Dorsolateral prefrontal cortex (tissue), 122 donors: ENCODE measurements at places on chromosomes 7 and 10.

DNA sequence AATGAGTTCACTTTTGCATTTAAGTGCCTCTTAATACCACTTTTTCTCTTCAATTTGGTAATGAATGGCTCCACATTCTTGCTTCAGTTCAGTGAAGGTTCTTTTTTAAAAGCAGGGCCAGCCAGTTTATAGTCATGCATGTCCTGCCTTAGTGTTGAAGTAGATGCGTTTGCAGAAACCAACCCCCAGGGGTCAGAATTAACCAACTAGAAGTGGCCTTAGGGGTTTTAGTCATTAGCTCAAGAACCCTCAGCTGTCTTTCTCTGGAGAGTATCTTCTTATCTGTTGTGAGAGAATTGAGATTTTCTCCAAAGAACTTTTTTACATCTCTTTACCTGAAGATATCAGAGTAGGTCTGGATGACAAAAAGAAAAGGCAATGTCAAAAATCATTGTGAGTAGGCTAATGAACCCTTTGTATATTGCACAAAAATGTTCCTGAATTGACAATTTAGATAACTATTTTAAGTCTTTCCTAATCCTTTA lies 82.2 kb downstream of the PIK3CG start:
- no peak for DNase-seq

DNA sequence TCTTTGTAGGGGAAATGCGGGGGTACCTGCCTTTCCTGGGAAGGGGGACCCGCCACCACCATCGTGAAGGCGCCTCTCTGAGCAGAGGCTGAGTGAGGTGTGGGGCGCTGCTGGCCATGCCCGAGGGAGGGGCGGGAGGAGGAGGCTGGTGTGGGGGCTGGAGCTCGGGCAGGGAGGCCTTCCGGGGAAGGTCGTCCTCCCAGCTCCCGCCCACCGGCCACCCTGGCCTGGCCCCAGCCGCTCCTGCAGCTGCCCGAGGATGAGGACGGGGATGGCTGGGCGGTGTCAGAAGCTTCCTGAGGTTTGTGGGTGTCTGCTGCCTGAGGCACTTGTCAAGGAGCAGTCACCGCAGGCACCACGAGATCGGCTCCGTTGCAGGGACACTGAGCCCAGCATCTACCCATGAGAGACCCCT lies 11.4 kb downstream of the PWWP2B start:
- no peak for DNase-seq

- DNase-seq, result peak; percentile 27
These were observed 290.8 kb downstream of the NXPH1 start for GRCh38 chr7:8724080-8724718.

- DNase-seq, result no peak
These were observed 93.8 kb downstream of the PARD3 start for GRCh38 chr10:34721208-34721840.

DNA sequence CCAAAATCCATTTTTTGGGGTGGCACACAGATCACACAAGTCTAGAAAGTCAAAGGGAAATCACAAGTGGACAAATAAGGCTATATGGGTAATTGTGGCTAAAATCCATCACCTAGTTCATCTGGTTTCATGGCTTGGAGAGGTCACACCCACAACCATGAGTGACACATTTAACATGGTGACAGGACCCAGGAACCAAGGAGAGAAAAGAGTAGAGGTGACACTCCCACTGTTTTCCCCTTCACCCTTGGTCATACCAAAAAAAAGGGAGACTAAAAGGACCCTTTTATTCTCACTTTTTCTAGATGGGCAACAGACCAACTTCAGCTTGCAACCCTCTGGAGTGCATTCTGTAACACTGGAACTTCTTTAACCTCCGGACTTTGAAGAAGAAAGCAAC lies 46.2 kb upstream of the ZNF107 start:
- DNase-seq, result no peak

GRCh38 chr7:30842542-30843451 lies 68.9 kb upstream of the AQP1 start:
- DNase-seq, result no peak

- DNase-seq, result no peak
These were observed 81.7 kb downstream of the KMT2C start for GRCh38 chr7:152354061-152354460.

DNA sequence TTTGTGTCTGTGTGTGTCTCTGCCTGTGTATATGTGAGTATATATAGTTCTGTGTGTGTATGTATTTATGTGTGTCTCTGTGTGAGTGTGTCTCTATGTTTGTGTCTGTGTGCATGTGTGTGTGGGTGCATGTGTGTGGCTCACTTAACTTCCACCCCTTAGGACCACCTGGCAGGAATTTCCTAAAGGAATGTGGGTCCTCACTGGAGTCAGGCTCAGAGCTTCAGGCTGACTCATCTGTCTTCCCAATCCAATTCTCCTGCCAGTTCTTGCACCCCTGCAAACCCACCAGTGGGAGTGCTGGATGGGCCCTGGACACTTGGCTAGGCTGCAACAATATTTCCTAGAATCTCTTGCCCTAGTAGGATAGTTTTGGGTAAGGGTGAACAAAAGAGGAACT lies 70.2 kb upstream of the GRB10 start:
- DNase-seq, result no peak

DNA sequence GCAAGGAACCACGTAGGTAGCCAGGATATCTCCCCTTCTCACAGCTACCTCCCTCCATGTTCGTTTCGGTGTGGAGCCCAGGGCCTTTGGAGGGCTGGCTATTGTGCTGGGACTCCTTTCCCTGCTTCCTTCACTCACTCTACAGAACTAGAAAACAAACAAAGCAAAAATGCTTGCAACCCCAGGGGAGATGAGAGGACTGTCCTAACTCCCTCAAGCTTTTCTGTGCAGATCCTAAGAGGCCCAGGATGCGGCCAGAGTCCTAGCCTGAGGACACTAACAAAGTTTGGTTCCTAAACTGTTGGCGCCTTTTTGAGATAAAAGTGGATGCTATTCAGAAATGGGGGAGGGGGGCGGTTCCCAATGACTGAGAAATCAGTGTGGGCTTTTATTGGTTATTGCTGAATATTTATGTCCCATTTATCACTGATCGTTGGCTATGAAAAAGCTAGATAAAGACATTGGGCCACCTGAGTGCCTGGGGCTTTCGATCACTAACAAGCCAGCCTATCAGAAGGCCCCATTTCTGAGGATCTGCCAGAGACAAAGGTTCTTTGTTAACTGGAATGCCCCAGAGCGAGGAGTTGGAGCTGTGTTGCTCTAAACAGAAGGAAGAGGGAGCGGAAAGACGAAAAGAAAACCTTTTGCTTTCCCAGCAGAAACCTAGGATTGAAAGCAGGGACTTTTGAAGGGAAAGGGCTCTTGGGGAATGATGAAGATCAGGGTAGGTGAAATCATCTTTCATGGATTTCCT lies 95.2 kb upstream of the EGR2 start:
- no peak for DNase-seq
